H9 (cell line): ENCODE measurements at places on chromosomes 12 and 14. TPM values are rescaled to one million over a fixed set of nuclear protein-coding genes. Genes with fewer than 3 reads are reported as not detected.

TAS2R10 gene
- total RNA-seq: 0.22 TPM in 2 replicates

SRSF5 gene
- 364 and 389 TPM in 2 replicates for total RNA-seq

STAC3 gene
- total RNA-seq: 2.0 and 2.8 TPM in 2 replicates

TUBA1A gene
- total RNA-seq: 148 and 149 TPM in 2 replicates

ATP6V1D gene
- total RNA-seq: 85.7 and 86.3 TPM in 2 replicates

GLIPR1L2 gene
- 0.09 and 0.35 TPM in 2 replicates for total RNA-seq

NAV3 gene
- 0.81 and 3.0 TPM in 2 replicates for total RNA-seq

TMCC3 gene
- 0.72 and 0.87 TPM in 2 replicates for total RNA-seq

CRY1 gene
- 23.5 and 25.7 TPM in 2 replicates for total RNA-seq

UBR7 gene
- total RNA-seq: 28.4 and 29.1 TPM in 2 replicates

MRPL42 gene
- 108 and 112 TPM in 2 replicates for total RNA-seq

CCDC177 gene
- 6.1 and 6.2 TPM in 2 replicates for total RNA-seq

SYCP3 gene
- 0.31 TPM in 1 of 2 replicates, not detected in the other for total RNA-seq

TEX52 gene
- total RNA-seq: 0.20 TPM in 2 replicates

HECTD1 gene
- total RNA-seq: 121 and 135 TPM in 2 replicates

EIF2S3B gene
- 2.1 and 2.2 TPM in 2 replicates for total RNA-seq

CLMN gene
- 7.6 and 8.4 TPM in 2 replicates for total RNA-seq

JPH4 gene
- 6.7 and 6.8 TPM in 2 replicates for total RNA-seq

EDDM3A gene
- not detected in 2 replicates for total RNA-seq

CCDC63 gene
- 0.77 and 1.3 TPM in 2 replicates for total RNA-seq

OR6C6 gene
- total RNA-seq: not detected in 2 replicates

ZFHX2 gene
- total RNA-seq: 19.2 and 19.4 TPM in 2 replicates

GDF3 gene
- 9.1 and 9.9 TPM in 2 replicates for total RNA-seq

OR4E2 gene
- not detected in 2 replicates for total RNA-seq

NXPH4 gene
- total RNA-seq: 2.1 and 2.8 TPM in 2 replicates

ASB2 gene
- 0.35 and 1.3 TPM in 2 replicates for total RNA-seq

BATF gene
- total RNA-seq: not detected in 2 replicates

RIMBP2 gene
- 0.70 TPM in 2 replicates for total RNA-seq

SERPINA1 gene
- total RNA-seq: not detected in 2 replicates

MYH6 gene
- total RNA-seq: 0.07 and 0.13 TPM in 2 replicates

ARF6 gene
- 49.2 and 51.0 TPM in 2 replicates for total RNA-seq

EXOC3L4 gene
- total RNA-seq: 0.39 and 0.42 TPM in 2 replicates

C2CD5 gene
- total RNA-seq: 35.4 and 36.9 TPM in 2 replicates

TSPAN11 gene
- total RNA-seq: 4.2 and 4.4 TPM in 2 replicates

CLEC6A gene
- 0.17 and 0.37 TPM in 2 replicates for total RNA-seq

KRT6C gene
- total RNA-seq: not detected in 2 replicates

TROAP gene
- 70.5 and 75.3 TPM in 2 replicates for total RNA-seq

B4GALNT1 gene
- 2.3 and 2.6 TPM in 2 replicates for total RNA-seq

PTHLH gene
- total RNA-seq: 0.35 and 0.39 TPM in 2 replicates

MLF2 gene
- total RNA-seq: 244 and 258 TPM in 2 replicates

LRRK2 gene
- 0.11 and 0.17 TPM in 2 replicates for total RNA-seq

PPFIA2 gene
- total RNA-seq: 0.39 and 1.3 TPM in 2 replicates

FICD gene
- 4.6 and 5.1 TPM in 2 replicates for total RNA-seq

BICD1 gene
- 128 and 134 TPM in 2 replicates for total RNA-seq

MMP19 gene
- 1.7 and 2.4 TPM in 2 replicates for total RNA-seq

MIP gene
- total RNA-seq: 0.17 TPM in 1 of 2 replicates, not detected in the other

MBIP gene
- total RNA-seq: 29.6 and 31.4 TPM in 2 replicates

KERA gene
- total RNA-seq: not detected in 2 replicates
